Testis (tissue), 5 donors: ENCODE measurements at places on chromosomes 7 and 10. TPM values are rescaled to one million over a fixed set of nuclear protein-coding genes. Genes with fewer than 3 reads are reported as not detected.

GRCh38 chr7:138352570-138353461 lies 107.2 kb upstream of the TRIM24 start:
- H3K4me3 ChIP-seq: no peak overlapping the region
- no peak for DNase-seq
- no peaks in the 10 kb centered on the region for H3K4me1 ChIP-seq
- H3K36me3 ChIP-seq: no peaks in the 10 kb centered on the region
- H3K27me3 ChIP-seq: no peaks in the 10 kb centered on the region

Gene PIP
- not detected for total RNA-seq

- H3K4me3 ChIP-seq: no peak overlapping the region
- H3K27ac ChIP-seq: no peak overlapping the region
- no peak for DNase-seq
- H3K27me3 ChIP-seq: no peaks in the 10 kb centered on the region
- H3K4me1 ChIP-seq: no peaks in the 10 kb centered on the region
Observed at GRCh38 chr10:11638055-11638698, 26.7 kb upstream of the USP6NL start.

DNA sequence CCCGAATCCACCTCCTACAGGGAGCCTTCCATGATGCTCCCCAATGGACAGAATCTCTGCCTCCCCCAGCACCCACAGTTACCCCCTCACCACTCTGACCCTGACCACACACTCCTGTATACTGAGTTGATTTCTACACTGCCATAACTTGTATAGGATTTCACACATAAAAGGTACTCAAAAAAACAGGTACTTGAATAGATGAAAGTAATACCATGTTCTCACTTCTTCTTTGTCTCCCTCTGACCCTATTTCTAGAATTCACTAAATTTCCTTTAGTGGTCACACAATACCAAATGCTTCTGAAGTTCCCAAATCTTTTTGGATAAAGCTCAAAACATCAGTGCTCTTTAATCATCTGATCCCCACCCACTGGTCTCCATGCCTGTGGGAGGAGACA lies 45.4 kb downstream of the HSPA12A start:
- no peaks in the 10 kb centered on the region for H3K36me3 ChIP-seq
- H3K4me1 ChIP-seq: peaks cover 20% of the 10 kb centered on the region
- no peak overlapping the region for H3K4me3 ChIP-seq
- H3K27me3 ChIP-seq: no peaks in the 10 kb centered on the region
- H3K27ac ChIP-seq: no peak overlapping the region
- no peak for DNase-seq

DNA sequence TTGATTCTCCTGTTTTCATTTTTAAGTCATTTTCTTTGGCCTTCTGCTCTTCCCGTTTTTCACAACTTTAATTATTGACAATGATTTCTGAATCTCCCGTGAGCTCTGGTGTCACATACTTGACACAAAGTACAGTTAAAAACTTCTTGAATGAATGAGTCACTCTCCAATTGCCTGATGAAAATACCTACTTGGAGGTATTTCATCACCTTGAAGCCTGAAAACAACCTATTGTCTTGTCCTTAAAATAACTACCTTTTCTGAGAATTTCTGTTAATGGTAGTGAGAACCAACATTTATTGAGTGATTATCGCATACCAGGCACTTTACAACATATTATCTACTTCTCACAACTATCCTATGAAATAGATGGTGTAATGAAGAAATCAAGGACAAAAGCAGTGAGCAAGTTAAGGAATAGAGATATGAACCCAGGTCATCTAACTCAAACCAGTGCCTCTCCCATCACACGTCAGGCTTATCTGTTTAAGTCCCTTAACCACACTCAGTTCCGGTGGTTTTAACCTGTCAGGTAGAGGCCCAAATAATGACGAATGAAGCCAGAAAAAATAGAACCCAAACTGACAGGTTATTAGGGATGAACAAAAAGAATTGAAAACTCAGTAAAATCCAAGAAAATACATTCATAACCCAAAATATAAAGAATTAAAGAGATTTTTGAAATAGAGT lies 11.6 kb downstream of the BET1 start:
- H3K36me3 ChIP-seq: no peaks in the 10 kb centered on the region
- H3K4me3 ChIP-seq: no peak overlapping the region
- no peak overlapping the region for H3K27ac ChIP-seq
- H3K27me3 ChIP-seq: no peaks in the 10 kb centered on the region
